ENCODE measurements at places on chromosomes 3 and 15. TPM values are rescaled to one million over a fixed set of nuclear protein-coding genes. Genes with fewer than 3 reads are reported as not detected.
A peak's percentile ranks its signal among the peaks of the same experiment; 100 is the strongest.

GRCh38 chr3:48747015-48747615 is 30.1 kb upstream of the IP6K2 start:
- DNase-seq, result no peak

GRCh38 chr15:52037889-52038505 is 19.0 kb downstream of the MAPK6 start:
- no peak for DNase-seq

- no peak for DNase-seq
Observed at GRCh38 chr3:152234657-152235375, 33.9 kb upstream of the MBNL1 start.

Gene MORC1
- total RNA-seq, result not detected

Gene LRRIQ4
- total RNA-seq, result not detected

GRCh38 chr3:64945171-64945729 is 257.4 kb upstream of the ADAMTS9 start:
- peak; percentile 29 for DNase-seq

Gene FANCD2
- 14.8 TPM for total RNA-seq

DNA sequence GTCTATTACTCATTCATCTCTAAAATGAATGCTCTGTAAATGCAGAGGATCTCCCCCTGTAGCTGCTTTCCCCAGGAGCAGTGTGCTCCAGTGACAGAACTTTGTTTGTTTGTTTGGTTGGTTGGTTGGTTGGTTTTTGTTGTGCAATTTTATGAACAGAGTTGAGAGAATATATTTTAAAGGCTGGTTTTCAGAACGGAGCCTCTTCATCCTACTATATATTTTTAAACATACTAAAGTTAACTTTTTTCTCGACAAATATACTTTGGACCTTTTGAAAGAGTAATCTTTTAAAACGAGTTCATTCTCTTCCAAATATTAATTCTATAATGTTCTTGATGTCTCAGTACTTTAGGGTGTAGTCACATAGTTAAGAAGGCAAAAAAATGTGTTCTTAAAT is 20.2 kb downstream of the RYR3 start:
- DNase-seq, result no peak

DNA sequence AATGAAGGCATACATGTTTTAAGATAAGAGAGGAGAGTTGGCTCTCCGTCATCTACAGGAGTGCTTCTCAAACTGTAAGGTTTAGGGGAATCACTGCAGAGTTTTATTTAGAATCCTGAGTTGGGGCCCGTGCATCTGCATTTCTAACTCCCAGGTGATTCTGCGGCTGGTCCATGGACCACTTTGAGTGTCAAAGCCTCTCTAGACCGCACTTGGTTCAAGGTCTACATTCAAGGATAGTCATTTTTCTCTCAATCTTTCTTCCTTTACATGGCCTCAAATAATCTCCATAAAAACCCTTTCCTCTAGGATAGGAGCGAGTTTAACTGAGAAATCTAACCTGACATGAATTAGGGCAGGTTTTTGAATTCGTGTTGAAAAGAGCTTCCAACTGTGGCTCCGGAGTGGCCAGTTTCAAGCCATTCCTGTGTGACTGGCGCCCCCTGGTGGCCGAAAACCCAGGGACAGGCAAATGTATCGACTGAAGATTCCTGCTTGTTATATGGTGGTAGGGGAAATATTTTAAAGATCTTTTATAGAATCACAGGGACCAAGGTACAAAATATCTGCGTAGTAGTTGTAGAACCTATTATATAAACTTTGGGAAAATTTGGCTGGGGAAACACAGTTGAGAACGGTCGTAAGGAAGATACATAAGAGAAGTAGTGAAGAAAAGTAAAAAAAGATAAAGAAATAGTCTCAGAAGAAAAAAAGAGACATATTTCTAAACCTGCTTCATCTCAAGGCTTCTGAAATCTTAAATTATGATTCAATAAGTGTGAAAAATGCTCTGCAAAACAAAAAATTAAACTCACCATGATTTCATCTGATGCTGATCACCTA is 11.9 kb downstream of the GABRR3 start:
- DNase-seq, result peak; percentile 87

DNA sequence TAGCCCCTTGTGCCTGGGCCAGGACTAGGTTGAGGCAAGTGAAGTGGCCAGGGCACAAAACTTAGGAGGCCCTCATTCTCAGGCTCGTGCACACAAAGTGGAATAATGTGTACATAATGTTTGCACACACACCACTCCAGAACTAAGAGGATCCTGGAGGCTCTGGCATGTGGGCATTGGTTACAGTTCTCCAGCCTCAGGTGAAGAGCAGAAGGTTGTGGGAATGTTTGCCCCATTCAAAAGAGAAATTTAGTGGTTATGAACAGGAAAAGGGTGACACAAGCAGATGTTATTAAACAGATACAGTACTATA is 31.3 kb downstream of the ASB7 start:
- DNase-seq, result no peak

DNA sequence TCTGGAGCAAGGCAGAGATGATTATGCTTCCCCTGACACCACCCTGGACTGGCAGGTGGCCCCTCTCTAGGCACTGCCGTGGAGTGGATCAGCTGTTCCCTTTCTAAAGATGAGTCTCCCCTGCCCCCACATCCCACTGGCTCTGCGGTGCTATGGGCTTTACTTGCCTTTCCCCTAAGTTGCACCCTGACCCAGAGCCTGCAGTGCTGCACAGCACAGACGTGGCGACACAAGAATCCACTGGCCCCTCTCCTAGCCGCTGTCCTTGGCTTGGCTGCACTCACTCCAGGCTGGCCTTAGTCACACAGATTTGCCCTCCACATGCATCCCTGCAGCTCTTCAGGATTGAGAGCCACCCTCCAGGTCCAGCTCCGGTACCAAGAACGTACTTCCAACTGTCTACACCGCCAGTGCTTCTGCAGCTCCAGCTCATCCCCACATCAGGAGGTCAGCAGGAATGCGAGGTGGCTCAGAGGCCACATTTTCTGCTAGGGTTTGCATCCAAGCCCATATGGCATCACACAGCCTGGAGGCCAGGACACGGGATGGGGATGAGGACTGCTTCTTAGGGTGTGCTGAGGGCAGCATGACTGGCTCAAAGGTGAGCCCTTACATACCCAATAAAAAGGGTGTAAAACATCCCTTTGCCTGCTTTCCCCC is 82.4 kb upstream of the RASGRF1 start:
- DNase-seq, result no peak

Gene KIF7
- total RNA-seq, result 33.8 TPM

Gene TKT
- 112 TPM for total RNA-seq

DNA sequence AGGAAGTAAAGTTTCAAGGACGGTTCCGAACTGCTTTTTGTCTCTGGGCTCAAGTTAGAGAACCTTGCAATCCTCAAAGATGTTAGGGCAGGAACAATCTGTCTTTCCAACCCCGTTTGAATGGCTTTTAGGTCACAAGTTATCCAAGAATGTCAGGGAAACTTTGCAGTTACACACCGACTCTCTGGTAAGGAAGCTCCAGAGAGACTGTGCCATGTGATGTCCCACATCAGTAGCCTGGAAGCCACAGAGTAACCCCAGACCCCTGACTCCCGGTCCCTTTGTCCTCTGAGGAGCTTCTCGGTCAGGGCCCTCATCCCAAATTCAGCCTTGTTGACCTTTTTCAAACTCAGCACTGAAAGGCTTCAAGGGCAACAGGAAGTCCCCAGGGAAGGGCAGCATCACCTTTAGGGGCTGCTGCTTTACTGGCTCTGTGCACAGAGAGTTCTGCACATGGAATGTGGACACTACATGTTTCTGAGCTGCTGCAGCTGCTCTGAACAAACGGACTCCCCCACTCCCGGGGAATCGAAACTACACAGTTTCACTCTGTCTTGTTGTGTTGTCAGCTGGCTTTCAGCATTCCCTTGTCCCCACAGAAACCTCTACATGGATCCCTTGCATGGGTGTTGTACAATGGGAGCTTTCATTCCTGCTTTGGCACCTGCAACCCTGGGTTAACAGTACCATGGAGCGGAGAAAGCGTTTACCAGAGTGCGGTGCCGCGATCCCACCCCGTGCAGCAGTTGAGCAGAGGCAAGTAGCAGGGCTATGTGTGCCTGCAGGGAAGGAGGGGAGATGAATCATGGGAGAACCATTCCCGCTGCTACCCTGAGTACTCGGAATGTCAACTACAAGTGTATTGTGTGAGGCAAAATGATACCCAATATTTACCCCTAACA is 408.2 kb upstream of the THBS1 start:
- DNase-seq, result peak; percentile 19

Gene KLHL6
- 0.04 TPM for total RNA-seq

DNA sequence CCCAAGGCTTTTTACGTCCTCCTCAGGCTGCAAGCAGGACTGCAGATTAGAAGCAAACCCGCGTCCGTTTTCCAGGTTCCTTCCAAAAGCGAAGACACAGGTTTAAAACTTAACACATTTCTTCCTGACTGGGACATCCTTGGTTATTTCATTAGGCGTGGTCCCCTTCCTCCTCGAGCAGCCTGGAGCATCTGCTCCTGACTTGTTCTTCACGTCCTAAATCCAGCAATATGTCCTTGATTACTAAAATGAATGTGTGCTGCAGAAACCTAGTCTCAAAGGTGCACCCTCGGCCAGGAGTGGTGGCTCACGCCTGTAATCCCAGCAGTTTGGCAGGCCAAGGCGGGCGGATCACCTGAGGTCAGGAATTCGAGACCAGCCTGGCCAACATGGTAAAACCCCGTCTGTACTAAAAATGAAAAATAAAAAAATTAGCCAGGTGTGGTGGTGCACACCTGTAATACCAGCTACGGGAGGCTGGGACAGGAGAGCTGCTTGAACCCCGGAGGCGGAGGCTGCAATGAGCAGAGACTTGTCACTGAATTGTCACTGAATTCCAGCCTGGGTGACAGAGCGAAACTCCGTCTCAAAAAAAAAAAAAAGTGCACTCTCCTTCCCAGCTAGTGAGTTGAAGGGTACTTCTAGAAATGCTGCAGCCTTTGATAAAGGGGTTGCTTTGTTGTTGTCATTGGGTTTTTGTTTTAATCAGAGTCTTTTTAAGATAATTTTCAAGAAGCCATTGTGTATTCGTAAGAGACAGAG is 842 bp upstream of the LRIG1 start:
- DNase-seq, result no peak

GRCh38 chr3:29758434-29759322 is 477.8 kb downstream of the RBMS3 start:
- DNase-seq, result peak; percentile 92

GRCh38 chr3:186760141-186760833 is 23.1 kb upstream of the EIF4A2 start:
- no peak for DNase-seq

GRCh38 chr3:185552358-185552877 is at the start of gene LIPH:
Gene LIPH, minus strand, starts transcription at chr3:185552588. Its CDS starts 117 bp downstream, at chr3:185552471.
- DNase-seq, result peak; percentile 32

DNA sequence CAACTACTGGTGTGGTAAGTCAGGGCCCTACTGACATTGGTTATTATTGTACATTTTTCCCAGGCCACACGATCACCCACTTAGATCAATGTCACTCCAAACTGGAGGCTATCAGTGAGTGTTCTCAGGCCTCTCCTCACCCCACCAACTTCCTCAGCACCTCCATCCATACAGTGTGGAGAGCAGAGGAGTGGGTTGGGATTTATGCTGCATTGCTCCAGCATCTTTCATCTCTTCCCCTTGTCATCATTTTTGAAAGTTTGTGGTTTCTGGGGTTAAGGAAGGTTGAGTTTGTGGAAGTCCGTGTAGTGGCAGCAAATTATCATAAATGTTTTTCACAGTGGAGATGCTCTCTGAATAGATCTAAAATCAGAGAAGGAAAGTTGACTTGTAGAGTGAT is 60.2 kb downstream of the TLNRD1 start:
- no peak for DNase-seq

- DNase-seq, result no peak
Observed at GRCh38 chr15:26295336-26296085, 432.4 kb upstream of the ATP10A start.

DNA sequence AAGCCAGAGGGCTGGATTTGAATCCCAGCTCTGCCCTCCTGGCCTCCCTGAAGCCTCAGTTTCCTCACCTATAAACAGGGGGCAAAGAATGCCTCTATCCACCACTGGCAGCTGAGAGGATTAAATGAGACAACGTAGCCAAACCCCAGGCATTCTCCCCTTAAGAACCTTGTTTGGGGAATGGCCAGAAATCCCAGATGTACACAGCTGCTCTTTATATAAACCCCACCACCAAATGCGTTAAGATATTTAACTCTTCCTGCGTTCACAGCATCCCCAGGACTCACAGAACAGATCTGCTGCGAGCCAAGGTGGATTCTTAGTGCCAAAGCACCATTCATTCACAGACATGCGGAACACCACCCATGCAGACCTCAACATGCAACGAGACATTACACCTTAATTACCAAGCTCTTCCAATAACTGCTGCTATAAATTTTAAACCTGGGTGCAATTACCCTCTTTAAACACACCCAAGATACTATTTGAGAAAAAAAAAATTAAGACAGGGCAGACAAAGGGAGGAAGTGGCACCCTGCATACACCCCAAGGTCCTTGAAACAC is 5.2 kb downstream of the TLE3 start:
- peak; percentile 57 for DNase-seq

DNA sequence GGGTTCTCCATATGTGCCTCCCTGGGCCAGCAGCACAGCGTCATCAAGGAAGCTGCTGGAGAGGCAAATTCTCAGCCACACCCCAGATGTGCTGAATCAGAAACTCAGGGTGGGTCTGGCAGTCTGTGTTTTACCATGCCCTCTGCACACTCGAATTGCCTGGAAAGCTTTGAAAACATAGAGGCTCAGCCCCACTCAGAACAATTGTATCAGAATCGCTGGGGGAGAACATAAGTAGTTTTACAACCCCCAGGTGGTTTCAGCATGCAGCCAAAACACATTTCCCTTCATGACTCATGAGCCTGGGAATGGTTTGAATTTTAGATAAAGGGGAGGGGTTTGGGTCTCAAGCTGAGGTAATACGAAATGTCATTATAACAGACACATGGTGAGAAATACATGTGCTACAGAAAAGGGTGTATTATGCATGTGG is 9.6 kb downstream of the TGM4 start:
- DNase-seq, result peak; percentile 95

Gene REC114
- total RNA-seq, result 2.3 TPM

Gene RPN1
- total RNA-seq, result 283 TPM

DNA sequence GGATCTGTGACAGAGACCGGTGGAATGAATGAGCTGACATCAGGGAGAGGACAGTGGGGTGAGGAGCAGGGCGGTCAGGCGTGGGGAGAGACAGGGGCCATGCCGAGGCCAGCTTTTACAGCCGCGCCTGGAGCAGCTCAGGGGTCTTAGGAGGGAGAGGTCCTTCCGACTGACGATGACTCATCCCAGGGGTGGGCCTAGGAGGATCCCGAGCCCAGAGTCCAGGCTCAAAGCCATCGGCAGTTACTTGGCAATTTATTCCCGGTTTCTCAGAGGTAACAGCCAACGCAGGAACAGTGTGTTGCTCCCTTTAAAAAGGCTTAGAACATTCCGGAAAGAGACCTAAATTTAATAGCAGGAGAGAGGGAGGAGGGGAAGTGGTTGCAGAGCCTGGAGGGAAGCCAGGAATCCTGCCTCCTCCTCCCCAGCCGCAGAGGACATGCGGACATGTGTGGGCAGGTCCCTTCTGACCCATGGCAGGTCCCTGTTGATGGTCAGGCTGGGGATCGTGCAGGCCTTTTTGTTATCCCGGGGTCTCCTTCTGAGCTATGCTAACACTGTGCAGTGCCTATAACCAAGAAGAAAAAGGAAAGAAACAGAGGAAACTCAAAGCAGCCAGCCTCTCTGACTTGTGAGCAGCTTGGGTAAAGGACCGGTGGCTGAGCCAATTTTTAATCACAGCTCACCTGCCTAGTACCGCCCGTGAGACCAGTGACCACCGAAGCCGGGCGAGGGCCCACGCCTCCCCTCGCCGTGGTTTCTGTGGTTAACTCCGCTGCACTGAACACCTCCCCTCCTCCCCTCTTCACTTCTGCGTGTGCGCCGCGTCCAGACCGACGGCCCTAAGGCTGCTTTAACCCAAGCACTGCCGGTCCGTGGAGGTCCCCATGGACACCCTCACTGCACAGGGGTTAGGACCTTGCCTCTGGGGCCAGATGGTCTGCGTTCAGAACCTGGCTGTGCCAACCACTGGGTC is 392.4 kb upstream of the PROK2 start:
- DNase-seq, result no peak

Gene TRPC1
- total RNA-seq, result 40.3 TPM
